ENCODE measurements at places on chromosomes 1 and 21.
A peak's percentile ranks its signal among the peaks of the same experiment; 100 is the strongest.

- peak; percentile 92 for DNase-seq
Measured at GRCh38 chr1:18464665-18465050, 16.1 kb upstream of the KLHDC7A start.

DNA sequence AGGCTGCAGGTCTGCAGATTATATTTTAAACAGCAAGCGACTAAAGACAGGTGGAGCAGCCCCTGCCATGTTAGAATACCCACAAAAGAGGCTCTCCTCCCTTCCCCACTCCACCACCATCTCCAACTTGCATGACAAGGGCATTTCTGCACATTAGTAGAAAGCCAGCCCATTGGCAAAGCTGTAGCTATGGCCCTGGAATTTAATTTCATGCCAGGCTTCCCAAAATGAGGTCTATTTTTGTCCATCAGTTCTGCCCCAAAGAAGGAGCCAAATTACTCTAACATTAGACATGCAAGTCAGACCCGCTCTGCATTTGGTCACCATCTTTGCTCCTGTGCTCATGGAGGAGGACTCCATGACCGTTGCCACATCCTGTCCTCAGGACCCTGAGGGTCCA is 115.2 kb downstream of the LAMC2 start:
- DNase-seq = no peak

DNA sequence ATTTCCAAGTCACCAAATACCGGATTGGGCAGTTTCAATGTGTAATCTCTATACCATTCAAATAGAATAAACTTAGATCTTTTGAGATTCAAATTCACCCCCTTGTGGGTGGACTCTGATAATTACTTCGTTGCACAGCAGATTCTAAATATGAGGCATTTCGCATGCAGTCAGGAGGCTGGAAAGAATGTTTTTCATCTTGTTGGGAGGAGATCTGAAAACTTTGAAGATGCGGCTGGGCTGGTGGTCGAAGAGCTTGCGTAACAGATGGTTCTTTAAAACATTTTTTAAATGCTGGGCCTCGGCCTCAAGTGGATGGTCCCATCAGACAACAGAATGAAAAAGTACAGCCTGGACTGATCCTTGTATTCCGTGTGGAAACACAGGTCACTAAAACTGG is 10.4 kb downstream of the NR5A2 start:
- DNase-seq = no peak

DNA sequence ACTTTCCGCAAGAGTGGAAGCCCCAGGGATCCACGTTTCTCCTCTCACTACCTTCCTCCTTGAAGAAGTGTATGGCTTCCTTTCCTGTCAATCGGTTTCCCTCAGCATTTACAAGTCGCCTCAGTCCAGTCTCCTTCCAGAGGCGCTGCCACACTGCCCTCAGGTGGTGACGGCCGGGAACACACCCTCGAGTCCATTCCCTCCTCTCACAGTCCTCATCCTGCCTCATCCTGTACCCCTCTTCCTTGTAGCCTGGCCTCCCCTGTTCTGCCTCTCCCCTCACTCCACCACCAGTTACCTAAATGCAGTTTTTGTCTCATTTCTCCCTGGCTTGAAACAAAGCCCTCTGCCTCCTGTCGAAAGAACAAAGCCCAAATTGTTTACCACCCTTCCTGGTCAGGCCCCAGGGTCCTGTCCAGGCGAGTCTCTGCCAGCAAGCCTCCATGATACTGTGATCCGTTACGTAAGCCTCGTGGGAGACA is 23.2 kb upstream of the LSM10 start:
- peak; percentile 81 for DNase-seq

DNA sequence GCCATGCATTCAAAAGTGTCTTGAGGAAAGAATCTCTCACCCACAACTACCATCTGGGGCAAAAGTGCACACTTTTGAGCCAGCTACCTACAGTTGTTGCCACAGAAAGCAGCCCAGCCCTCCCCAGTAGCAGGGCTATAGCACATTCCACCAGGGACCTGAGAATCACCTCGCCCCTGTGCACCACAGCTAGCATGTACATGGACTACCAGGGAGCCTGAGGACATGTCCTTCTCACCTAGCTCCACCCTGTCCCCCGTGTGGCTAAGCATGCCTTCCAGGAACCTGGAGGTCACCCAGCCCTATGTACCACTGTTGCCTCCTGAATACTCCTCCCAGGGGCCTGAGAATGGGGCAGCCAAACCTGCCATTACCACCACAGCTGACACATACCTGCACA is 16.9 kb downstream of the SPRR2G start:
- DNase-seq = no peak

- no peak for DNase-seq
Measured at GRCh38 chr1:9302745-9303524, 10.2 kb downstream of the SPSB1 start.

All from left lobe of liver (tissue), 2 donors.